ENCODE measurements at places on chromosomes 5 and 9.

GRCh38 chr9:37944671-37945481 is 40.9 kb upstream of the SLC25A51 start:
- DNase-seq, result no peak

DNA sequence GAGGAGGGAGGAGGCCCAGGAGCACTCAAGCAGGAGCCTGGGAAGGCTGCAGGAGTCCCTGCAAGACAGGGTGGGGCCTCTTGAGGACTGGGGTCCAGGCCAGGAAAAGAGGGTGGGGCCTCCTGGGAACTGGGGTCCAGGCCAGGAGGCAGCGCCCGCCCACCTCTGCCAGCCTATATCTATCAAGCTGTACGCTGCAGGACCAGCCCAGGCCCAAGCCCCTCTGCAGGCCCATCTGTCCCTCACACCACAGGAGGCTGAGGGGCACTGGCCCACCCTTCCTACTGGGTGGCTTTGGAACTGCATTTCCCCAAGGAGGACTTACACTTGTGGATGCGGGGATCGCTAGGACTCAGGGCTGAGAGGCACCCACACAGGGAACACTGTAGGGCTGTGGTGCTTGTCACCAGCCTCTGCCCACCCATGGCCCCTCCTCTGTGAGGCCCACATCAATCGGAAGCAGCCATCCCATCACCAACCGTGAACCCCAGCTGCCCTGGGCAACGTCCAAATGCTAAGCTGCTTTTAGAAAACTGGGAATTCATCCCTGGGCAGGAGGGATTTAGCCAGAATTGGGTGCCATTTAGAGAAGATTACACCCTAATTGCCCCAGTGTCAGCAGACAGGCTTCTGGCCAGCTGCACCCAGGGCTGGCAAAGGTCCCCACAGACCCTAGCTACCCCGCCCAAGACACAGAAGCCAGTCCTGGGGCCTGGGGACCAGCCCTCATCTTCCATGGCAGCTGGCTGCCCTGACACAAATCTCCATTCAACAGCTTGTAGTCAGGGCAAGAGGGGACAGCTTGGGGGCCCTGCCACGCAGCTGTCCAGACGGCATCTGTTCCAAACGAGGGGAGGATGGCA is 15.3 kb downstream of the BICD2 start:
- DNase-seq, result no peak

DNA sequence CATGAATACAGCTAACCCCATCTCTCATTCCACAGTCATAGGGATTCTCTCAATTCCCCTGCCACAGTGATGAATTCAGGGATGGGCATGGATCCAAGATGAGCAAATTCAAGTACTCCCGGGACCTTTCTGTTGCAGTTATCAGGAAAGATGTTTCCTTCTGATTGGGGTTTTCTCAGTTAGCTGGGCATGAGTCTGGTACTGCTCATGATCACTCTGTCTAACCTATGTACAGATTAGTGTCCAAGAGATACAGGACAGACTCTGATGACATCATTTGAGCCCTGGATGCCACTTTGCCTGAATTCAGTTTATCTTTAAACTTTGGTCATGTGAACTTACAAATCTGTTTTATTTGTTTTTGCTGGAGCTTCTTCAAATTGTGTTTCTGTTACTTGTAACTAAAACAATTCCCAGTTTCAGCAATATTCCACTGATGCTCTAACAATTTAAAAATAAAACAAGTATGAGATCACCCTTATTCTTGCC is 257.7 kb upstream of the KLF9 start:
- no peak for DNase-seq

DNA sequence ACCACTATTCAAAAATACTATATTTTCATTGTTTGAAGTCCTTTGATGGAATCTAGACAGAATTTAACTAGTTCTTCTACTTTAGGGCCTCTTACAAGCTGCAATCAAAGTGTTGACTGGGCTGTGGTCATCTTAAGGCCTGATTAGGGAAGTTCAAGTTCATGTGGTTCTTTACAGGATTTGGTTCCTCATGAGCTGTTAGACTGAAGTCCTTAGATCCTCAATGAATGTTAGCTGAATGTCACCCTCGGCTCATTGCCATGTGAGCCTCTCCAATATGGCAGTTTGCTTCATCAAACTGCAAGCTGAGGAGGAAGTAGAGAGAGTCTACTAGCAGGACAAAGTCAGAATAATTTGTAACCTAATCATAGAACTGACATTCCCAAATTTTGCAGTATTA is 135.1 kb downstream of the CSNK1G3 start:
- no peak for DNase-seq

DNA sequence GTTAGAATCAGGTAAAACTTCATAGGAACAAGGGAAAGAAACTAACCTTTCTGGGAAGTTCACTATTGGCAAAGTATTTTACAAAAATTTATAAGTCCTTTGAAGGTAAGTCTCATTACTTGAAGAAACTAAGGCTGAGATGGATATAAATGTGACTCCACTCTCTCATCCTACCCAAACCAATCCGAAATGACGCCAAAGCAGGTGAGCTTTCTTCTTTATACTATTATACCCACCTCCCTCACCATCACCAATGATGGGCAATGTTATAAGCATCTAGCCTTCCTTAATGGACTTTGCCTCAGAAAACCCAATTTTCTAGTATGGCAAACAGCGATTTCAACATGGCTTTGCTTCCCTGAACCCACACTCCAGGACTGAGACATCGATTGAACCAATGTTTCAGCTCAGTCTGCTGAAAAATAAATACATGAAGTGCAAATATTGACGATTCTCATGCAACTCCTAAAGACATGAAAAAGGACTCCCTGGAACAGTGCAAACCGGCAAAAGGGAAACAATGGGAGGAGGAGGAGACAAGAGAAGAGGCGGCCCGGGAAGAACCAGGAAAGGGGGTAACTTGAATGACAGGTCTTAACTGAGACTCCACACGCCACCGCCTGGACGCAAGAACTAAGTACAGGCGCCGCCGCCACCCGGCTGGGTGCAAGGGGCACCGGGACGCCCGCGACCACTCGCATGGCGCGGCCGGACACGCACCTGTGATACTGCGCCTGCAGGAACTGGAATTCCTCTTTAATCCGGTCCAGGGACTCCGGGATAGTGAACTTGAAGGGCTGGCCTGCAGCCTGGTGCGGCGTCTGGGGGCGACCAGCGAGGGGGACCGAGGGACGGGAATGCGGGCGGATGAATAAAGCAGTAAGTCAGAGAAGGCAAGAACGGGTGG is 2.5 kb downstream of the TLE1 start:
- peak; percentile 73 for DNase-seq

DNA sequence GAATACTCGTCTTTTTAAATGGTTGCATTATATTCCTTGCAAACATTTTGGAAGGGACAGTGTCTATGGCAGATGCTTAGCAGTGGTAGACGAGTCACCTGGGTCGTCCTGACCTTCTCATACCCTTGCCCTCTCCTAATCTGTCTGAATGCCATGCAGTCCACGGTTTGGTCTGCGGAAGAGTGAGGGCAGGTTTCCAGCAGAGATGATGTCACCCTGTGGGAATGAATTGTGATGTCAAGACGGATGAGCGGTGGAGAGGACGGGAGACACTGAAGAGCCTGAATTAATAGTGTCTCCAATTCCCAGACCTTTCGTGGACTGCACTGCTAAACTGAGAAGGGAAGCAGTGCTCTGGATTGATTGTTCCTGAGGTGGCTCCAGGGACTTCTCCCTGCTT is 329.0 kb upstream of the PANK3 start:
- DNase-seq, result no peak

DNA sequence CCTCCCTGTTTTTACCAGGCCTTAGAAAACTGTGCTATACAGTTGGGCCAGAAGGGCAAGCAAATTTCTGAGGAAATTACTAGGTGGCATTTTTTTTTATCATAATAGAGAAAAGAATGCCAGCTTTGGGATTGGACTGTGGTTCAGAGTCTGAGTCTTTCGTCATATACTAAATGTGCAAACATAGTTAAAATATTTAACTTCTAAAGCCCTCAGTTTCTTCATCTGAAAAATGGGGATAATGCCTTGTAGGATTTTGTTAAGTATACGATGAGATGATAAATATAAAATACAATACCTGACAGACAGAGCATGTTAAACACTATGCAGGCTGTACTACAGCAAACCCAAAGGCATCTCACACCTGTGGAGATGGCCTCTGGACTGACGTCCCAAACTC is 87.3 kb upstream of the GRHPR start:
- DNase-seq, result no peak

DNA sequence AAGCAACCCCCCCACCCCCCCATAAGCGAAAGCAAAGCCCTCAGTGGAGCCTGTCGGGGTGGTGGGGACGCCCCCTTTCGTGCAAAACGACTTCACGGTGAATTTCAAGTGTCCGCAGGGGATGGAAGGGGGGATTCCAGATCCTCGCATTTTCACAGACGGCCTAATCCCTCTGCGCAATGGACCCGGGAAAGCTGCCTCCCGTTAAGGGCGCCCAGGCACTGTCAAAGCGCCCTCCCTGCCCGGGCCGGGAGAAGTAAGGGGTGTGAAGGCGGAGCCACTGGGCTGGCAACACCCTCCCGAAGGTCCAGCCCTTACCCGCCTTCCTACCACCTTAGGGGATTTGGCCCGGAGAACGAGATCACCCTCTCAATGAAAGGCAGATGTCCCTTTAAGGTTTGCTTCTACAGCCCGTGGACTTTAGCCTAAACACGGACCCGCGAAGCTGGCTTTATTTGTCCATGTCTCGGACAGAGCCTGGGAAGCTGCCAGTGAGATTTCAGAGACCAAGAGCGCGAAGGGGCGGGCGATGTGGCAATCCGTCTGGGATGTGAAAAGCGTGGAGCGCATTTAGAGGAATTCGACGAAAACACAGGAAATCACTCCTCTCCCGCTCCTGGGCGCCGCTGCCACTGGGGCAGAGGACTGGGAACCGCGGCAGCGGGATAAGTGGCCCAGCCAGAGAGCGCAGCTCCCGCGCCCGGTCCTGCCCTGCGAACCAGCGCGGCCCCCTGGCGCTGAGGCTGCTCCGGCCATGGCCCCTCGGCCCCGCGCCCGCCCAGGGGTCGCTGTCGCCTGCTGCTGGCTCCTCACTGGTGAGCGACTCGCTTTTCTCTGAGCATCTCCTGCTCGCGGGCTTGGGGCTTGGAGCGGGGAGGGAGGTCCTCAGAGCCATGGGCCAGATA is at the start of the genes ITGA1 and PELO:
Gene ITGA1, plus strand, starts transcription at position 317 of the 905 bp plus-strand sequence. Its CDS starts 438 bp downstream, at position 755.
Gene PELO, plus strand, starts transcription at position 317 of the 905 bp plus-strand sequence. CDS start 12,479 bp downstream, outside the sequence.
- peak; percentile 84 for DNase-seq

DNA sequence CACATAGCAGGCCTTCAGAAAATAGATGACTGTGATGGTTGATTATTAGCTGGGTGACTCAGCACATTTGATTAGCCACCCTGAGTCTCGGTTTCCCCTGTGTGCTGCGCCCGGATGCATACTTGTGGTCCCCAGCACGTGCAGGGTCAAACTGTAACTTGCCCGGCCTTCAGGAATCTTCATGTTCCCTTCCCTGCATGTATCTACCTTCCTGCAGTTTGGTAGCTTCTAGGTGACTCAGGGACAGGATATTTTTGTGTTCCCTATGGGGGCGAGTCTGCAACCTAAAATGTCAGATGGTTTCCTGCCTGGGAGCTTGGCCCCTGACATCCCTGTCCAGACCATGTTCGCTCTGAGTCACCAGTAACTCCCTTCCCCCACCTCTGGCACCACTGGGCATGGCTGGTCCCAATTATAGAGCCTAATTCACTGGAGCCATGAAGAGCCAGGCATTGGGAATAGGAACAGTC is 13.2 kb downstream of the PTGS1 start:
- DNase-seq, result no peak

DNA sequence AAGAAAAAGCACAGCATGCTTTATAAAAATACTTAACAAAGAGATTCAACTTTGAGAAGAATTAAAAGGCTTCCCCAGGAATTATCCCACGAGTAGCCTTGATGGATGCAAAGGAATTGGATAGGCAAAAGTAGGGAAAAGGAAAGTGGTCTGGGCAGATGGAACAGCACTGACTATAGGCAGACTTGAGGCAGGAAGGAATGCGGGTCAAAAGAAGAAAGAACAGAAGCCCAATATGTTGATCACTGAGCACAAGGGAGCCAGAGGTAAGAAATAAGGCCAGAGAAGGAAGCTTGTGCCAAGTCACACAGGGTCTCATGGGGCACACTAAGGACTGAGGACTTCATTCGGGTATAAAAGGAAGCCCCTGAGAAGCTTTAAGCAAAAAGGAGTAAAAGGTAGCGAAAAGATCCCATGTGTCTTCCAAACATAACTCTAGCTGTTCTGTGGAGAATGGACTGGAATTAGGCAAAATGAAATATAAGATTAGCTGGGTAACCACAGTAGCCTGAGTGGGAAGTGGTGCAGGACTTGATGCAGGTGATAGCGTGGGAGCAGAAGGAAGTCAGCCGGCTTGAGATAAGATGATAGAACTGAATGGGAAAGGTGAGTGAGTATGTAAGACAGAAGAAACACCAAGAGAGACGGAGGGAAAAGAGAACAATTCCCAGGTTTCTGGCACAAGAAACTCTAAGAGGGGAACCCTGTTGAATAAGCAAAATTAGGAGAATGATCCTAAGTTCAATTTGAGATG is 106.6 kb downstream of the DENND1A start:
- DNase-seq, result no peak

DNA sequence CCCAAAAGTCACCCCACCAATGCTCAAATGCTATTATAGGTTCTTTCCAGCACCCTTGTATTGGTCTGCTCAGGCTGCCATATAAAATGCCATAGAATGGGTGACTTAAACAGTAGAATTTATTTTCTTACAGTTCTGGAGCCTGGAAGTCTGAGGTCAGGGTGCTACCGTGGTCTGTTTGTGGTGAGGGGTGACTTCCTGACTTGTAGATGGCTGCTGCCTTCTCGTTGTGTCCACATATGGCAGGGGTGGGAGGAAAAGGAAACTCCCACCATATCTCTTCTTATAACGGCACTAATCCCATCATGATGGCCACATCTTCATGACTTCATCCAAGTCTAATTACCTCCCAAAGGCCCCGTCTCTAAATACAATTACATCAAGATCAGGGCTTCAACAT is 257.8 kb upstream of the TARS1 start:
- DNase-seq, result no peak

DNA sequence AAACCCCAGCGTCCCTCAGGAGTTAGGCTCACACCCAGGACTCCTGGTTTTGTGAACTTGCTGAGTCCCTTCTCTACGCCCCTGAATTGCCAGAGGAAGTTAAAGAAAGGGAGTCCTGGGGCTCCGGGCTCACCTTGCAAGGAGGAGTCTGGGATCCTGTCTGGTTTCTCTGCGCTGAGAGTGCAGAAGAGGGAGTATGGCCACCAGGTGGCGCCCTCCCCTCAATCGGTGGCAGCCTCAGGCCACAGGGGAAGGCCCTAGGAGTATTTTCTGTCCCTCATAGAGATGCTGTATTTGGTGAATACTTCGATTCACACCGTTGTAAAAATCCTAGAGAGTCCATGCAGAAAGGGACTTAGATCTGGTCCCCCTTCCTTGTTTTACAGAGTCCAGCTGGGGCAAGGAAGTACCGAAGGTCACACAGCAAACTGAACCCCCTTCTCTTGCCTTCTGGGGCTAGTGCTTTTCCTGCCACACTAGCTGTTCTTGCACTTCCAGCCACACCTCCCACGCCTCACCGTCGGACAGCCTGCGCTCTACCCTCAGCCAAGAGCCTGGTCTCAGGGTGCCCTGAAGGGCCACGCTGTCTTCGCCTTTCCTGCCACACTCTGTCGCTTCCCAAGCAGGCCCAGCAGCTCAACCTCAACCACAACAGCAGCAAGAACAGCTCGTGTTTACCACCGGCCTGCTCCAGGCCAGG is 10.2 kb downstream of the HAND1 start:
- DNase-seq, result peak; percentile 88

GRCh38 chr5:40846371-40846770 is 5.2 kb downstream of the CARD6 start:
- DNase-seq, result no peak

All from HAP-1 (cell line).